Astrocyte of the cerebellum (primary cell): ENCODE measurements at places on chromosomes 7 and 10.

DNA sequence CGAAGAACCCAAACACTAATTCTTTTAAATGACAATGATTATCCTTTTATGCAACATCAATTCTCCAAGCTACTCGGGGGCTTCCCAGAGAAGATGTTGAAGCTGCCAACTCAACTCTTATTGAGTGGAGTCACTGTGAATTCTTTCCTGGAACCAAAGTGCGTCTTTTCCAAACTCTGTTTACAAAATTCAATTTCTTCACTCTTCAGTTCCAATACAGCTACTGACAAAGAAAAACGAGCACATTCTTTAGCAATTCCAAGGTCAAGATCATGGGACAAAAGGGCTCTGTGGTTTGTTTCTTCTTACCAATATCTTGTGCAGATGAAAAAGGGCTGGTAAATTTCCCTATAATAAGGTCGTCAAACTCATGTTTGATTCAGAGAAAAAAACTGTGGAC is 74.2 kb downstream of the FAS start:
- DNase-seq = peak; percentile 64

GRCh38 chr10:22320591-22321155 is at the start of gene BMI1:
BMI1 (plus strand) TSS chr10:22321099; CDS start chr10:22326450, 5,351 bp downstream.
- no peak for DNase-seq

DNA sequence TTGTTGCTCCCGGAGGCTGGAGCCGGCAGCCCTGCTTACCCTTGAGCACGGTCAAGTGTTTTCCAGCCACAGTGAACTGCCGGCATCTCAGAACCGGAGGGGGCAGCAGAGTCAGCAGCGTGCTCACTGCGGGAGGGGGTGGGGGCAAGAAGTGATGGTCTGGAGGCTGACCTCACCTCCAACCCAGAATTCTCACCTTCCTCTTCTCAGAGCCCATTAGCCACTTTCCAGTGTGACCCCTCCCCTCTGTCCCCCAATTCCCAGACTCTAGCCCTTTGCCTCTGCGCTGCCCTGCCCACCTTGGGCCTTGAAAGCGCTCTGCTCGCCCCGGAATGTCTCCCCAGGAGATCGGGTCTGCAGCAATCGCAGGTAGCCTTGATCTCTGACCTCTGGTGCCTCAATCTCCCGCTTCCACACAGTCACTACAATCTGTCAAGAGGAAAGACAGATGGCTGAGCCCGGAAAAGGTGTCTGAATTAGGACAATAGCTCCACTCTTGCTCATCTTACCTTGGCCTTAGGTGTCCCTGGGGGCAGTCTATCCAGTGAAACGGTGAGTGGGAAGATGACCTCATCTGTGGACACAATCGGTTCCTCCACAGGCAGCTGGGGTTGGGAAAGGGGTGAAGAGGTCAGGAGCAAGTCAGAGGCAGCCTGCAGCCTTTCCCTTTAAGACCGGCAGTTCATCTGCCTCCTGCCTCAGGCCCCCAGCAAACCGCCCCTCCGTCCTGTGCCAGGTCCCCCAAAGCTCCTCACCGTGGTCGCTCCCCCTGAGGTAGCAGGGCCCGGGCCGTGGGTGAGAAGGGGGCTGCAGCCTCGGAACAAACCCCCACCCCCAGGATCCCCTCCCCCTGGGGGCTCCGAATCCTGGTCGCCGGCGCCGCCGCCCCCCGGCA is 942 bp downstream of the TRAPPC14 start:
- no peak for DNase-seq

DNA sequence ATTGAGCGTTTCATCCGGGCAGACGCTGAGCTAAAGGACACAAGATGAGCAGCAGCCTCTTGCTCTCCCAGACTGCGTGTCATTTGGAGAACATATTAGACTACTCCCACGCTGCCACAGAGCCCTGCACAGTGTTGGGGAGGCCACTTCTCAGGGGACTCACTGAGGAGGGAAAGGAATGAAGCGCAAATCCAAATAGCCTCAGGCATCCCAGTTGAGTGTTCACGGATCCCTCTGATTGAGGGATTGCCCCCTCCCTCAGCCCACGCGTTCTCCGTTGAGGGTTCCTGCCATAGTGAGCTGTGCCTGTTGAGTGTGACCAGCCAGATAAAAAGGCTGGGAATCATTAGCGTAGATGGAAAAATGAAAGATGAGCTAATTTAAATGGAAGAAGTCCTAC is 563.4 kb downstream of the ACTR3B start:
- no peak for DNase-seq

- no peak for DNase-seq
Measured at GRCh38 chr7:106590209-106590816, 70.6 kb downstream of the CCDC71L start.

GRCh38 chr7:152335900-152336571 is 99.8 kb downstream of the KMT2C start:
- no peak for DNase-seq

DNA sequence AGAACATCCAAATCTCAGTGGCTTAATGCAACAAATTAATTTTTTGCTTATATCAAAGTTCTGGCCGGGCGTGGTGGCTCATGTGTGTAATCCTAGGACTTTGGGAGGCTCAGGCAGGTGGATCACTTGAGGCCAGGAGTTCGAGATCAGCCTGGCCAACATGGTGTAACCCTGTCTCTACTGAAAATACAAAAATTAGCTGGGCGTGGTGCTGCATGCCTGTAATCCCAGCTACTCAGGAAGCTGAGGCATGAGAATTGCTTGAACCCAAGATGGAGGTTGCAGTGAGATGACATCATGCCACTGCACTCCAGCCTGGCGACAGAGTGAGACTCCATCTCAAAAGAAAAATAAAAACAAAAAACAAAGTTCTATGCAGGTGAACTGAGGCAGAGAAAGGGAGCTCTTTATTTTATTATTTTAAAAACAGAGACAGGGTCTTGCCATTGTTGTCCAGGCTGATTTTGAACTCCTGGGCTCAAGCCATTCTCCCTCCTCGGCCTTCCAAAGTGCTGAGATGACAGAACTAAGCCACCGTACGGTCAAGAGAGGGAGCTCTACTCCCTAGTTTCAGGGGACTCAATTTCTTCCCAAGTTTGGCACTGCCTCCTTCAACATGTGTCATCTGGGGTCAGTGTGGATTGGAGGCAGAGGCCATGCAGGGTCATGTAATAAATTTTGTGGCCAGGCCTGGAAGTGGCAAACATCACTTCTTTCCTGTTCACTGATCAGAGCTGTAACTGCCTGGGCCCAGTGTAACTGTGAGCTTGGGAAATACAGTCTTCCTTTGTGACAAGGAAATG is 2.4 kb downstream of the ADCK2 start:
- peak; percentile 12 for DNase-seq

GRCh38 chr10:86262688-86263181 is 103.9 kb downstream of the GRID1 start:
- DNase-seq = no peak

GRCh38 chr7:1754345-1754908 is 84.3 kb downstream of the ELFN1 start:
- no peak for DNase-seq

- DNase-seq = no peak
Measured at GRCh38 chr10:3879073-3879472, 94.1 kb upstream of the KLF6 start.

DNA sequence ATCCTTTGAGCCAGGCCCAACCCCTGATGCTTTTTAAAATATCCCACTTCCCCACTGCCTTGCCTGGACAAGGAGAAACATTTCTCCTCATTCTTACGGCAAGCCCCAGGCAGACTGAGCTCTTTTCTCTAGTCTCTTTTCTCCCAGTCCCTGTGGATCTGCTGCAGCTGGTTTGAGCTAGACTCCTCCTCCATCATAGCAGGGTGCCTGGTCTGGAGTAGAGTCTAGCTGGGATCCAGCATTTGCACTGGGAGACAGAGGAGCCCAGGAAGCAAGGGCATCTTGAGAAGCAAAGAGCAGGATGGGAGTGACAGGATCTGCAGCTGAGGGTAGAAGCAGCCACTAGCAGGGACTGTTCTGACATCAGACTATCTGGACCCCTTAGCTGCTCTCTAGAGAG is 562.3 kb upstream of the COBL start:
- DNase-seq = no peak

GRCh38 chr10:92681306-92681834 is 8.4 kb upstream of the HHEX start:
- no peak for DNase-seq

DNA sequence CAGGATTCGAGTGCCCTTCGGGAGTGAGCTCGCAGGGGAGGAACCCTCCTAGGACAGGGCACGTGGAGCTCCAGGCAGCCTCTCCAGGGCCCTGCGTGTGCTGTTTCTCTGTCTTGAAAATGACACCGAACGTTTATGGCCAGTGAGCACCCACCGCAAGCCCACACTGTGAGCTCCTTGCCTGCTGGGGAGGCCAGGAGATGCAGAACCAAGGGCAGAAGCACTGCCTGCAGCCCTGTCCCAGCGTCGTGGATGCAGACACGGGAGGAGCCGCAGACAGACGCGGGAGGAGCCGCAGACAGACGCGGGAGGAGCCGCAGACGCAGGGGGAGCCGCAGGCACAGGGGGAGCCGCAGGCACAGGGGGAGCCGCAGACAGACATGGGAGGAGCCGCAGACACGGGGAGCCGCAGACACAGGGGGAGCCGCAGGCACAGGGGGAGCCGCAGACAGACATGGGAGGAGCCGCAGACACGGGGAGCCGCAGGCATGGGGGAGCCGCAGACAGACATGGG is 314.4 kb downstream of the PTPRN2 start:
- no peak for DNase-seq

DNA sequence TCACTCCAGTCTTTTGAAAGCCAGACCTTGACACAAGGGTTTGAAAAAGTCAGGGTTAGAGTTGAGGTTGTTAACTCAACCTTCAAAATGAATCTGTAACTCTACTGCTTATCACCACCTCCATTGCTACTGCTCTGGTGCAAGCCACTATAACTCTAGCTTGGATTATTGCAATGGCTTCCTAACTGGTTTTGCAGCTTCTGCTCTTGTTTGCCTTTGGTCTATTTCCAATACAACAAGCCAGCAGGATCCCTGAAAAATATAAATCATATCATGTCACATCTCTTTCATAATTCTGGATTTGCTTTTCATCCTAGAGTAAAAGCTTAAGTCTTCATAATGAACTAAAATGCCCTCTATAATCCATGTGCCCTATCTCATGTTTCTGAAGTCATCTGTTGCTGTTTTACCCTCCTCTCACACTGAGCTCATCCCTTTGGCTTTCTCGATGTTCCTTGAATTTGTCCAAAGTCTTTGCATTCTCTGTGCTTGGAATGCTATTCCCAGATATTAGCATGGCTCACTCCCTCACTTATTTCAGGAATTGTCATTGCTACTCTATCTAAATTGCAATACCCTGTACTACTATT is 10.9 kb downstream of the TAS2R60 start:
- no peak for DNase-seq

DNA sequence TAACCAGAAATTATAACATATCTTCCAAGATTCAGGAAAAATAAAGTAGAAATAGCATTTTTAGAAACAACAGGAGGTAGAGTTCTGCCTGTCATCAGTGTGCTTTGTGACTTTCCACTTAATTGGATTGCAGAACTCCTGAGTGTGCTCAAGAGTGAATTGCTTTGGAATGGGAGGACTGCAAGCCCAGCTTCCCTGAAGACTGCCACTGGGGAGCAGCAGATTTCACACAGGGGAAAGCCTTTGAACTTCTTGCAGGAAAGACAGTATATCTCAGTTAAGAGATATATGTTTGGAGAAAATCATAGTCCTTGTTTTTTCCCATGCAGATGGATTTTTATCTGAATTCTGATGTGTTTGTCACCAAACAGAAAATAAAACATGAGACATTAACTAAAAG is 124.5 kb downstream of the TMEM168 start:
- peak; percentile 11 for DNase-seq

DNA sequence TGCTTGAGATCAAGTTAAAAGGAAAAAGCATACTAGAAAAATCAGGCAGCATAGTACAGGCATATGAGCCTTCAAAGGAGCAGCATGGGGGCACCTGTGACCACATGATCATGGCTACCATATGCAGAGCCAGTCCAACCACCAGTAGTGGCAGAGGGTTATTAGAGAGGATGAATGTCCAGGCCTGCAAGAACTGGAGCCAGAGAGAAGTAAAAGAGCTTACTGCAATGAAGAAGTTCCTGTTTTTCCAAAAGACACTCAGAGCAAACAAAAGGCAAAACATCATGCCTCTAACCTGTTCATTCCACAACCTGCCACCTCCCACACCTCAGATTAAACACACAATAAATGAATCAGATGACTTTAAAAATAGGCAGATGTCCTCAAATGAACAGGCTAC is 99.6 kb upstream of the NAMPT start:
- no peak for DNase-seq

DNA sequence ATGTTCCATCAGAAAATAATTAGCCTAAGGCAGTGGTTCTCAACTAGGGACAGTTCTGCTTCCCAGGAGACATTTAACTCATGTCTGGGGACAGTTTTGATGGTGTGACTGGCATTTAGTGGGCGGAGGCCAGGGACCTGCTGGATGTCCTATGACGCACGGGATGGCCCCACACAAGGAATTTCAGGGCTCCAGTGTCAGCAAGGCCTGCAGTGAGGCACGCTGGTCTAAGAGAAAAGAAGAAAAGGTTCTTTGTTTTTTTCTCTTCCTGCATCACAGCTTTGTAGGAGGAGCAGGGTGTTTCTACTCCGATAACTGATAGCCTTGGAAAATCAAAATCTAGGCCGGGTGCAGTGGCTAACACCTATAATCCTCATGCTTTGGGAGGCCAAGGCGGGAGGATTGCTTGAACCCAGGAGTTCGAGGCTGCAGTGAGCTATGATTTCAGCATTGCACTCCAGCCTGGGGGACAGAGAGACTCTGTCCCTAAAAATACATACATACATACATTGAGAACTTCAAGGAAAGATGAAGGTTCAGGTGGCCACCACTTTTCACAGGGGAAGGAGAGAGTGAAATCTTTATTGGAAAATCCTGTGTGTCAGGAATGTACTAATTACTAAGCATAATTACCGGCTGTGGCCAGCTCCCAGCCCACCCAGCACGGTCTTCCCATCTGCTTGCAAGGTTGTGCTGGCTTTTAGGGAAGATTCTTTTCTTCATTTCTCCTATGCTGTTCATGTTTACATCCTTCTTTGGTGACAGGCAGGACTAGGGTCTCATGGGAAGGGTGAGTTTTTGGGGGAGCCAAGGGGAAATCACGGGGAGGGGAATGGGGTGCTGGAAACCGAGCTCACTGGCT is 150.4 kb downstream of the ACTR3B start:
- no peak for DNase-seq

DNA sequence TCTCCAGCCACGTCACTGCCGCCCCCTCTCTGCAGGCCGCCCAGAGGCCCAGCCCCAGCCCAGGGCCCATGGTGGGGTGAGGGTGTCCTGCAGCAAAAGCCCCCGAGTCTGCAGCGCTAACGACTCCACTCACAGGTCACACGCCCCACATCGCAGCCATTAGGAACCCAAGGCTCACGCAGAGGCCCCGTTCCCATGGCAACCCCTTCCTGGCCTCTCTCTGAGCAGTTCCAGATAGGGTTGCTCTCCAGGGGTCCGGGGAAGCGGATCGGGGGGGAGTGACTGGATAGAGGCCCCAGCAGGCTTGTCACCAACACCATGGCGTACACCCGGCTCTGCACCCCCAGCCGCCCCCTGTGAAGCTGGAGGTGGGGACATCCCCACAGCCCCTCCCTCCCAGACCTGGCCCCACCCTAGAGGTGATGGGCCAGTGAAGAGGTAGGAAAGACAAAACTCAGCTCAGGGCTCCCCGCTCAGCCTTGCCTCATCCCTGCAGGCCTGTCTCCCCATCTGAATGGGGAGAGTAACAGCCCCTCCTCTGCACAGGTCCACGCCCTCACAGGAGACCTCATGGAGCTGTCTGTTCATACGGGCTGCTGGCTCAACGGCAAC is 41.2 kb downstream of the TNRC18 start:
- no peak for DNase-seq
